Tracheal epithelial cell (primary cell): ENCODE measurements at places on chromosomes 16 and 17. TPM values are rescaled to one million over a fixed set of nuclear protein-coding genes. Genes with fewer than 3 reads are reported as not detected.

The KRT17 gene
- total RNA-seq, result 21,656 and 29,975 TPM in 2 replicates

The CEMP1 gene
- total RNA-seq, result 1.3 TPM in 1 of 2 replicates, not detected in the other

The OR1A1 gene
- not detected in 2 replicates for total RNA-seq

The KRTAP2-3 gene
- 2.9 TPM in 1 of 2 replicates, not detected in the other for total RNA-seq

The FOXC2 gene
- under 0.01 and 0.21 TPM in 2 replicates for total RNA-seq

The UNC45B gene
- not detected in 2 replicates for total RNA-seq

The EVI2B gene
- not detected in 2 replicates for total RNA-seq

The C17orf113 gene
- 0.48 and 0.64 TPM in 2 replicates for total RNA-seq

The JPH3 gene
- total RNA-seq, result not detected in 2 replicates

The NHLRC4 gene
- under 0.01 TPM in 1 of 2 replicates, not detected in the other for total RNA-seq

The CDH1 gene
- total RNA-seq, result 214 and 251 TPM in 2 replicates

The TBX4 gene
- total RNA-seq, result not detected in 2 replicates

The OTOP2 gene
- not detected in 2 replicates for total RNA-seq

The CCDC200 gene
- not detected in 2 replicates for total RNA-seq

The LRRC45 gene
- 12.3 and 13.9 TPM in 2 replicates for total RNA-seq

The CFAP52 gene
- total RNA-seq, result 0.24 and 0.43 TPM in 2 replicates

The GCSH gene
- total RNA-seq, result 9.4 and 12.1 TPM in 2 replicates

The FAM171A2 gene
- total RNA-seq, result 1.5 and 3.6 TPM in 2 replicates

The OTOA gene
- 0.24 TPM in 1 of 2 replicates, not detected in the other for total RNA-seq

The KRT32 gene
- total RNA-seq, result not detected in 2 replicates

The KRTAP9-4 gene
- total RNA-seq, result not detected in 2 replicates

The PRCD gene
- total RNA-seq, result 0.21 and 3.1 TPM in 2 replicates

The ITGA2B gene
- total RNA-seq, result not detected in 2 replicates

The TEKT1 gene
- not detected in 2 replicates for total RNA-seq

The ASIC2 gene
- 0.43 TPM in 1 of 2 replicates, not detected in the other for total RNA-seq

The GGA3 gene
- 9.6 and 18.1 TPM in 2 replicates for total RNA-seq

The FOXN1 gene
- total RNA-seq, result 0.21 and 0.24 TPM in 2 replicates

The FOXL1 gene
- total RNA-seq, result 0.72 and 2.8 TPM in 2 replicates

The HBA2 gene
- total RNA-seq, result not detected in 2 replicates

The IRX5 gene
- 2.7 and 10.4 TPM in 2 replicates for total RNA-seq

The MYH11 gene
- total RNA-seq, result under 0.01 TPM in 1 of 2 replicates, not detected in the other
